ENCODE measurements at places on chromosomes 3 and 15.

GRCh38 chr3:10804183-10804648 is 11.8 kb upstream of the SLC6A11 start:
- no peak for DNase-seq

DNA sequence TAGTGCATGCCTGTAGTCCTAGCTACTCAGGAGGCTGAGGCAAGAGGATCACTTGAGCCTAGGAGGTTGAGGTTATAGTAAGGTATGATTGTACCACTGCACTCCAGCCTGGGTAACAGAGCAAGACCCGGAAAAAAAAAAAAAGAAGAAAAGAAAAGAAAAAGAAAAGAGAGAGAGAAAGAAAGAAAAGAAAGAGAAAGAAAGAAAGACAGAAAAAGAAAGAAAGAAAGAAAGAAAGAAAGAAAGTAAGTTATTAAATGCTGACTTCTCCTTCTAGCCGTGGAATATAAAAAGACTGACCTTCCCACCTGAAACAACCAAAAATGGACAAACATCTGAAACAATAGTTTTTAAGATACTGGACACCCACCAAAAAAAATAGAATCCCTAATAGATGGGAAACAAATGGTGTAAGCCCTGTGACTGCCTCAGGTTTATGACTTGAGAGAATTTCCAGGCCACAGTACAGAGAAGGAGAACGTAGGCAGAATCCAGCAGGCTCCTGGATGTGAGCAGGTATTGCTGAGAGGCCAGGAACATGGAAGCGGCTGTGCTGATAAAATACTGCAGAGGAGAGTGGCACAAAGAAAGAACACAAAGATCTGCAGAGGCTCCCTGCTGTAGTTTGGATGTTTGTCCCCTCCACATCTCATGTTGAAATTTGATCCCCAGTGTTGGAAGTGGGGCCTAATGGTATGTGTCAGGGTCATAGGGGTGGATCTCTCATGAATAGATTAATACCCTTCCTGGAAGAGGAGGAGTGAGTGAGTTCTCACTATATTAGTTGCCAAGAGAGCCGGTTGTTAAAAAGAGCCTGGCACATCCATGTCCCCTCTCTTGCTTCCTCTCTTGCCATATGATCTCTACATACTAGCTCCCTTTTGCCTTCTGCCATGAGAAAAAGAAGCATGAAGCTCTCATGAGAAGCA is 41.8 kb upstream of the PRSS50 start:
- no peak for DNase-seq

DNA sequence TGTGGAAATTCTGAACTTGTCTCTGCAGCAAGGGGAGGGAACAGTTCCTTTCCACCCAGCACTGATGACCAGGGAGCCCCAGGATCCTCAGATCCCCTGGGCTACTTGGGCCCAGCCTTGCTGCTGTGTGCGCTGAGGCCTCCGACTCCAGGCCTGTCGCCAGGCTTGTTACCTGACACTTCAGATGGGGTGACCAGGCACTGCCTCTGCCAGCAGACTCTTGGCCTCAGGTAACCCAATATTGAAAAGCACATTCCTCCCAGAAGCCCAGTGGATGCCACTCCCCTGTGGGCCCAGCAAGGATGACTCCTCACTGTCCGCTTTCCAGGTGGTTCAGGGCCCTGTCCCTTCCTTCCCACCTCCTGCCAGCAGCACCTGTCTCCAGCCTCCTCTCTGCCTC is 3.5 kb upstream of the PLA2G4E start:
- no peak for DNase-seq

- no peak for DNase-seq
These were observed 55.0 kb upstream of the CTDSPL start for GRCh38 chr3:37806505-37807200.

- DNase-seq, result no peak
These were observed 21.2 kb downstream of the KATNBL1 start for GRCh38 chr15:34188711-34189110.
